Activated T-helper 1 cell treated with anti-CD3 and anti-CD28 coated beads, Interleukin-2, amount 50 U/mL, for 16 hours (primary cell): ENCODE measurements at places on chromosomes 3 and 15.

DNA sequence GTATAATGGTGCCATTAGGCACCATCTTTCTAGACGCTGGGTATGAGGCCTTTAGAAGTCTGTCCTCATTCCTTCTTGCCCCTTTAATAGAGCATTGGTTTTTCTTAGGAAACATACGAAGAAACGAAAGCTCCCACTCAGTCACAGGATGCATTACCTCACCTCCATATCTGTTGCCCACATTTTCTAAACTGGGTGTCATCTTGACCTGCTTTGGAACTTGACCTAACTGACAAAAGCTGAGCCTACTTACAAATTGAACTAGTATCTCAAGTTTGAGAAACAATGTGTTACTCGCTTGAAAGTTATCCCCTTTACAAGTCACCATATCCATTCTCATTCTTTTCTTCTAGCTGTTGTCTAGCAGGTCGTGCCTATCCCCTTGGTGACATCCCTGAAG lies 102.7 kb downstream of the VPS8 start:
- no peak for DNase-seq

DNA sequence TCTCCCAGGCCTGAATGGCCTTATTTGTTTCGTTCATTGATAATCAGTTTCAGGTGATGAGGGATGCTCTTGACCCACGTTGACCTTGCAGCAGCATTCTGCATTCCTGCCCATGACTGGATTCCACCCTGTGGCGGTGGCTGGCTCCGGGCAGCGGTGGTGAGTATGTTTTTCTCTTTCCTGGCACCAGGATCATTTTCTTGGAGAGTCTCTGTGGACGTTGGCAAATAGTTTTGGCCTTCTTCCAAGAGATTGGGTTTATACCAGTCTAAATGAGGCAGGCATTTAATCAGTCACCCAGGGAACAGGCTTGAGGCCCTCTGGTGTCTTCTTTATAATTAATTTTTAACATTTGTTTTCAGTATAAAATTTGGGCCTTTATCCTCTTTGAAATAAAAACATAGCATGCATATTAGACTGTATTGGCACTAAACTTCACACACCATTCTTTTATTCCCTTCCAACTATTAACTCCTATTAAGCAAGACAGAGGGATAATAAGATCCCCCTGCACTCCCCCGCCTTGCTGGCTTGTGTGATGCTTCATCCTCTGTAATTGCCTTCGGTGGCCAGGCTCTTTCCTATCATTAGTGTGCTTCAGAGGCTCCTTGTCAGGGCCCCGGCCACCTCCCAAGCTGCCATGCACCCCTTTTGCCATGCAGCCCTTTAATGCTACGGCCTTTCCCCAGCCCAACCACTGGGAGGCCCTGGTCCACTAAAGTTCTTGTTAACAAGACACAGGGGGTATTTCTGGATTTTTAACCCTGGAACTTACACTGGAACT lies 176.2 kb upstream of the TOPAZ1 start:
- no peak for DNase-seq

- no peak for DNase-seq
Observed at GRCh38 chr15:99993262-99993661, 260.0 kb upstream of the LYSMD4 start.

DNA sequence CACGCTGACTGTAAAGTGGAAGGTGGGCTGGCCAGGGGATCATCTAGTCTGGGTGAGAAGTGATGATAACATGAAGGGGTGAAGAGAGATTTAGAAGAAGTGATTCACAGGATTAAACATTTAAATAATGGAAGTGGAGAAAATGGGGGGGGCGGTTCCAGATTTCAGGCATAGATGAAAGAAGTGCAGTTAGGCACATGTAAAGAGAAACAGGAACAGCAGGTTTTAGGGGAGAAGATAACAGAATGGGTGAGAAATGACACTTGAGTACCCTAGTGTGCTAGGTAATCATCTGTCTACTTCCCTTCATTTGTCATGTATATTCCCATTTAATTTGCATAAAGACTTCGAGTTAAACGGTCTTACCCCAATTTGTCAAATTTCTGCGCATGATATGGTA lies 15.3 kb downstream of the B3GNT5 start:
- no peak for DNase-seq

DNA sequence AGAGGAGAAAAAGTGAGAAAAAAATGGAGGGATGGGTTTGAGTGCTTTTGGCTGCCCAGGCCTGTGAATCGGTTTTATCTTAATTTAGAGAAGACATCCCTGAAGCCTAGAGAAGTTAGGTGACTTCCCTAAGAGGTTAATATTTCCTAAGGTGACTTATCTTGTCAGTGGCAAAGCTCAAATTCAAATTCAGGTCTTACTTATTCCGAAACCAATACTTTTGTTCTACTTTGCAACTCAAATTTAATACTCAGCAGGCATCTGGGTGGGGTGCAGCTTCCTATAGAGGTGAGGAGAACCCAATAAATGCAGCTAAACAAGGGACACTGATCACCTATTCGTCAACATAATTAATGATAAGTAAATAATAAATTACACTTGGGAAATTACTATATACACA lies 54.9 kb upstream of the MYRIP start:
- DNase-seq, result no peak

DNA sequence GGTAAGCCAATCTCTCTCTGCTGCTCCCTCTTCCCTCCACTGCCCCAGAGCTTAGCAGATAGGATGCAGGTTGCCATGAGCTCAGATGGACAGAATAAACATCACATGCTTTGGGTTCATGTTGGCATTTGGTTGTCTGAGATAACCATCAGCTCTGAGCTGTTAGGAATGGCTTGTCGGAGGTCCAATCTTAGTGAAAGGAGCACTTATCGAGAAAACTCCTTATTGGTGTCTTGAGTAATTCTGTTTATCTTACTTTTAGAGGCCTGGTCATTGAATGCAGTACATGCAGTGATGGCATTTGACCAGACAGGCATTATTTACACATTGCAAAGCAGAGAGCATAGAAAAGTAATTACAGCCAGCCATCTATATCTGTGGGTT lies 99.7 kb downstream of the CEMIP start:
- DNase-seq, result no peak

GRCh38 chr3:155244699-155245098 lies 48.8 kb downstream of the STRIT1 start:
- DNase-seq, result no peak

- DNase-seq, result no peak
Observed at GRCh38 chr3:112745567-112746248, 101.0 kb downstream of the CD200R1L start.

GRCh38 chr3:172107403-172107802 lies 68.0 kb downstream of the FNDC3B start:
- DNase-seq, result peak; percentile 39

- no peak for DNase-seq
Observed at GRCh38 chr15:24752354-24752753, 76.8 kb downstream of the NPAP1 start.

DNA sequence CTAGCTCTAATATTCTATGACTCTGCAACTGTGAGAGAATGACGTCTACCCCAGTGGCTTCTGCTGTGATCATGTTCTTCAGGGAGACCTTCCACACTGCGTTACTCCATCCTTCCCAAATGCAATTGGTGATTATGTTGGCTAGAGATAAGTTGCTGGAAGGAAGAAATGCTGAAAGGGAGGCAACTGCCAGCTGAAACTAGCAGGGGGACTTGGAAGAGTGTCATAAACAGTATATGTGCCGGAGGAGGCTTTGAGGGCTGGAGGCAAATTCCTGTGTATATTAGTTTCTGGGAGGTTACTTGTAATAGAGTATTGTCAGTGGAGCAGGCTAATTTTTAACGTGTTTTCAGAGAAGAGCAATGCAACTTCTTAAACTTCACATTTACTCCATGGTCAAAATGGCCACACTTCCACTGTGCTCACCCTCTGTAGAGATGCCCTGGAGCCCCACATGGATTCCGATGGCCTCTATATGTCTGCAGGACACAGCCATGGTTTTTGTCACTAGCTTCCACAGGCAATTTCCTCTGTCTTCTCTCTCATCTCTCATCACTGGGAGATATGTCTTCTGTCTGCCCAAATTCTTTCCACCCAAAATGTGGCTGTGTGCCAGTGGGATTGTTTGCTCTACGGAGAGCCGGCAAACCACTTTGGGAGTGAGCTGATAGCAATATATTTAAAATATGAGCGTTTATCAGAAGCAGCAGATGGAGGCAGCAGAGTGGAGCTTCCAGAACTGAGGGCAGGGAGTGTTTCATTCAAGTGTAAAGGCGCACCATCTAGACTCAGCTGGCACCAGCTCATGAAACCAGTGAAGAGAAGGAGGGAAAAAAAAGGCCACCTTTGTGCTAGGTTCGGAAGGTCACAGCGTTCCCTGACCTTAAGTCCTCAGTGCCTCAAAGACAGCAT lies 13.3 kb upstream of the CD47 start:
- no peak for DNase-seq

- DNase-seq, result no peak
Observed at GRCh38 chr3:32399030-32399620, 7.5 kb downstream of the CMTM7 start.

DNA sequence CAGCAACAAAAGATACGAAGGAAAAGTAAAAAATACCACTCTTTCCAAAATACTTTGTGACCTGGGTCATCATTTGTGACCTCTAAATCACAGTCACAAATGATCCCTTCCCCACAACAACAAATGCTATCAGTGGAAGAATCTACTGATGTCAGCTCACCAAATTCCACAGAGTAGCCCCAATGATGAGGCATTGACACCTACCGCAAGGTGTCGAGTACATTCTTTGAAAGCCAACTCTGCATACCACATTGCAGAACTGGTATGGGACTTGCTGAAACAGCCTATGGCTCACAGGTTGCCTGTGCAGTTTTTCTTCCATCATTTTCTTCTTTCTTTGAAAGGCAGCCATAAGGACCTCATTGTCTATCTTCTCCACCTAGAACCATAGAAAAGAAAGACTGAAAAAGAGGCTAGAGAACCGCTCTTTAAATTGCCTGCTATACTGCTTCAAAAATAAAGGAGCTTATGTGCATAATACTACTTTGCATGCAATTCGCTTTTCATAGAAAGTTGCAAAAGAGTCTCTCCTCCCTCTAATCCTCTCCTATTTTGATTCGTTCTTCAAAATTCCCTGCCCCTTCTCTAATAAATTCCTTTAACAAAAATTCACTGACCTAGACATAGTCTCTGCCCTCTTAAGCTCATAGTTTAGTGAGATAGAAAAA lies 21.4 kb upstream of the KPNA1 start:
- no peak for DNase-seq

DNA sequence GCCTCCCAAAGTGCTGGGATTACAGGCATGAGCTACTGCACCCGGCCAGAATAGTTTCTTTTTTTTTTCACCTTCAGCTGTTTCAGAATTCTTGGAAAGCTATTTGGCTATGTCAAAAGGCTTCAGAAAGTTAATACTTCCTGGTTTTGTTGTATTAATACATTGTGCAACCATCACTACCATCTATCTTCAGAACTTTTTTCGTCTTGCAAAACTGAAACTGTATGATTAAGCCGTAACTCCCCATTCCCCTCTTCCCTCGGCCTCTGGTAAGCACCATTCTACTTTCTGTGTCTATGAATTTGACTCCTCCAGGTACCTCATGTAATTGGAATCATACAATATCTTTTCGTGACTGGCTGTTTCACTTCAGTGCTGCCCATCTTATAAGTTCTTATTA lies 5.2 kb upstream of the NOX5 start:
- no peak for DNase-seq

- DNase-seq, result no peak
Observed at GRCh38 chr3:29465836-29466235, 185.0 kb downstream of the RBMS3 start.

DNA sequence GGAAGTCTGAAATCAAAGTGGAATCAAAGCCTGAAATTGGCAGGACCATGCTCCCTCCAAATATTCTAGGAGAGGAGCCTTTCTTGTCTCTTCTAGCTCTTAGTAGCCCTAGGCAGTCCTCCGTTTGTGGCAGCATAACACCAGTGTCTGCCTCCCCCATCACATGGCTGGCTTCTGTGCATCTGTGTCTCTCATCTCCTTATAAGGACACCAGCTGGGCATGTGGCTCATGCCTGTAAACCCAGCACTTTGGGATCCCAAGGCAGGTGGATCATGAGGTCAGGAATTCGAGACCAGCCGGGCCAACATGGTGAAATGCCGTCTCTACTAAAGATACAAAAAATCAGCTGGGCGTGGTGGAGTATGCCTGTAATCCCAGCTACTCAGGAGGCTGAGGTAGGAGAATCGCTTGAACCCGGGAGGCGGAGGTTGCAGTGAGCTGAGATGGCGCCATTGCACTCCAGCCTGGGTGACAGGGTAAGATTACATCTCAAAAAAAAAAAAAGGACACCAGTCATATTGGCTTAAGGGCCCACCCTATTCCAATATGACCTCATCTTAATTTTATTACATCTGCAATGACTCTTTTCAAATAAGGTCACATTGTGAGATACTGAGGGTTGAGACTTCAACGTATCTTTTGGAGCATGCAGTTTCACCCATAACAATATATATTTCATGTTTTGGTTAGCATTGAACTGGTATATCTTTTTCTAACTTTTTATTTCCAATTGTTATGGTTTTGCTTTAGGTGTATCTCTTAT lies 148.0 kb upstream of the TPM1 start:
- DNase-seq, result no peak

- no peak for DNase-seq
Observed at GRCh38 chr15:63244976-63245645, 32.3 kb upstream of the APH1B start.

GRCh38 chr15:79090487-79091203 lies at the start of gene RASGRF1:
RASGRF1 (minus strand) TSS chr15:79090780; CDS start chr15:79090498, 282 bp downstream.
- DNase-seq, result no peak

GRCh38 chr15:65949011-65949410 lies 79.7 kb downstream of the RAB11A start:
- DNase-seq, result no peak

DNA sequence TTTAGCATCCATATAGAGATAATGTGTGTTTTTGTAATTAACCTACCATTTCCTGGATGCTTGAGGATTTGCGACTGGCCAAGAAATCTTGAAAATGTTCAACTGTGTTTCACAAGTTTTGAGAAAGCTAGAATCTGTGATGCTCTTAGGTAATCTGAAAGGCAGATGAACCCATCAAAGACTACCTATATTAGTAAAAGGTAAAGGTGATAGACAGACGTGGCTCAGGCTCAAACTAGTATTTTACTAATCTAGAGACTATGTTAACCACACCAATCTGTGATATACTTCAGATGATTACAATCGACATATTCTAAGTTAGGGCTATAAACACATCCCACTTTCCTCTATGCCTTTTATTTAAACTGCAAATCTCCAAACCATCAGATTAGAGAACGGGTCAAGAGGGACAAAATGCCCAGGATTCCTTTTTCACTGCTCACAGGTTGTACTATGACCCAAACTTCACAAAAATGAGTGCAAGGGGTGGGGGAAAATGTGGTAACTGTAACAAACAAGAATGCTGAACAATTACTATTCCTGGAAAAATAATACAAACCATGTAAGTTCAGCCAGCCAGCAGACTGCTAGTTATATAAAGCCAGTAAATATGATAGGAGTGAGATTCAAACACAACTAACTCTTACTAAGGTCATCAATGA lies 295.1 kb downstream of the FOXP1 start:
- DNase-seq, result no peak

DNA sequence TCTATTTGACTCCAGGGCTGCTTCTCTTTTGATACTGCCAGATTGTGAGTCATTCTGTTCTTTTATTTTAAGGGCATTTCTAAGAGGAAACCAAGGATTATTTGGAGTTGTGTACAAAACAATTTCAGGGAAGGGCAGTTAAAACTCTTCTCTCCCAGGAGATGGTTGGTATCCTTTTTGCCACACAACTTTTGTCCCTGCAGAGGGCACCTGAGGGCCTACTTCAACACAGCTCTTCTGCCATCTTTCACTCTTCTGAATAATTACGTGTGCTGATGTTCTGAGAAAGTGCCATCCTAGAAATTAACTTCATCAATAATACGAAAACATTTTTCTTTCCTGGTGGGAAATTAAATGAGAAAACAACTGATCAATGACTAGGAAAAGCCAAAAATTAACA lies 75.7 kb upstream of the GADL1 start:
- DNase-seq, result no peak

GRCh38 chr15:48759921-48760320 lies 50.9 kb downstream of the CEP152 start:
- DNase-seq, result no peak
